ENCODE measurements at places on chromosomes 5 and 9.

DNA sequence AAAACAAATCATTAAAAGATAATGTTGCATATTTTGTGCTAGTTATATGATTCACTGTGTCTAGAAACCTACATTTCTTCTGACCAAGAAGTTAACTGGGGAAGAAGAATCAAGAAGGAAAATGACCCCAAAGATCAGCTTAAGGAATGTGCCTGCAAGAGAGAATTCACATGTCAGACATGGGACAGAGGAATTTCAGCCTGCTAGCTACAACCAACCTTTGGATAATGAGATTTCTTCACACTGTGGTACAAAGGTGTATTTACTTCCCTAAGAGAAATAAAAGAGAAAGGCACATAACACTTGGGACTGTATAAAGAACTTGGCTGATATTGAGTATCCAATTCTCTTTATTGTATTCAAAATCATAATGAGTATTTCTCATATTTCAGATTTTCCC lies 39.6 kb upstream of the ELL2 start:
- DNase-seq = no peak

DNA sequence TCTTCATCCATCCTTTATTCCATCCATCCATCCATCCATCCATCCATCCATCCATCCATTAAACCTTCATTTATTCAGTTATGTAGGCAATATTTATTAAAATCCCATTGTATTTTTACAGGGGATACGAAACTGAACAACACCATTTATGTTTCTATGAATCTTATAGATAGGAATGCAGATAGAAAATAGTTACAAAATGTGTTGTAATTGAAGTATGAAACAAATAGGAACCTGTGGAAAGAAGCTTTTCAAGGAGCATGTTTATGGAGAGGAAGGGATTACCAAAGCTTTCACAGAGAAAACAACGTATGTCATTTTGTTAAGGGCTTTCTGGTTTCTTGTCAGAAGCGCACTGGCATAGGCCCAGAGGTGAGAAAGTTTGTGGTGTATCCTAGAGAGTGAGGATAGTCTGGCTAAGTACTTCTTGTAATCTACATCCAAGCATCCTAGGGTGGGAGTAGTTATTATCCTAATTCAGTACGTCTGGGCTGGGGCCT lies 184.0 kb downstream of the CNTLN start:
- DNase-seq = no peak

- DNase-seq = no peak
Measured at GRCh38 chr5:94595281-94595840, 23.0 kb downstream of the KIAA0825 start.

GRCh38 chr5:139710319-139711066 lies 62.3 kb downstream of the CXXC5 start:
- peak; percentile 45 for DNase-seq

DNA sequence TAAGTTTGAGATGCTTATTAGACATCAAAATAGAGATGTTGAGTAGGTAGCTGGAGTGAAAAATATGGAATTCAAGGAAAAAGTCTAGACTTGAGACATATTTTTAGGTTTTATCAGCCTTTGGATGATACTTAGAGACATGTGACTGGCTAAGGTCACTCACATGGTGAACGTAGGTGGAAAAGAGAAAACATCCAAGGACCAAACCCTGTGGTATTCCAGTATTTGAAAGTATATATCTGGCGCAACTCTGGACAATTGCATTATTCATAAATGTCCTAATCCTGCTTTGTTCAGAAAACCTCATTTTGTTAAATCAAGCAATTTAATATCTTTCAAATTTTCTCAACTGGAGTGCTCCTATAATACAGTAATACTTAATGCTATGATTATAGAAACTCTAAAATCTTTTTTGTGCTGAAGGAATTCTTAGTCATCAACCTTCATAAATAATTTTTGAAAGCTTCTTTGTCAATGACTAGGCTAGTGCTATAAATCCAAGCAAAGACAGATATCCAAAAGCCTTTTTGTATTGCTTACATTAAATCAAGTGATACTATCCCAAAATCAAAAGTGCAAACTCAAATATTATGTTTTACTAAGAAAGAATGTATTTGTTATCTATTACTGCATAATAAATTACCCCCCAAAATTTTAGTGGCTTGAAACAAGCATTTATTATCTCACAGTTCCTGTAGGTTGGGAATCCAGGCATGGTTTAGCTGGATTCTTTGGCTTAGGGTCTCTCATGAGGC lies 452.0 kb downstream of the ENC1 start:
- no peak for DNase-seq

DNA sequence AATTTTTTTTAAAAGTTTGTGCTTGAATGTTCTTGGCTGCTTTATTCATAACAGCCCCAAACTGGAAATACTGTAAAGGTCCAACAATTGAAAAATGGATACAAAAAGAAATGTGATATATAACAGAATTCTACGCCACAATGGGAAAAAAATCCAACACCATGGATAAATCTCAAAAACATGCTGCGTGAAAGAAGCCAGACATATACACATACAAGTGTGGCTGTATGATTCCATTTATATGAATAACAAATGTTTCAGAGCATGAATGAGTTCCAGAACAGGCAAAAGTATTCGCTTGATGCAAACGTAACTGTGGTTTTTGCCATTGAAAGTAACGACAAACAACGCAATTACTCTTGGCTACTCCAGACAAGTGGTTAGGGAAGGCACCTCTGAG lies 7.2 kb upstream of the SFXN1 start:
- DNase-seq = peak; percentile 24

- no peak for DNase-seq
Measured at GRCh38 chr9:95598236-95598635, 81.5 kb upstream of the PTCH1 start.

DNA sequence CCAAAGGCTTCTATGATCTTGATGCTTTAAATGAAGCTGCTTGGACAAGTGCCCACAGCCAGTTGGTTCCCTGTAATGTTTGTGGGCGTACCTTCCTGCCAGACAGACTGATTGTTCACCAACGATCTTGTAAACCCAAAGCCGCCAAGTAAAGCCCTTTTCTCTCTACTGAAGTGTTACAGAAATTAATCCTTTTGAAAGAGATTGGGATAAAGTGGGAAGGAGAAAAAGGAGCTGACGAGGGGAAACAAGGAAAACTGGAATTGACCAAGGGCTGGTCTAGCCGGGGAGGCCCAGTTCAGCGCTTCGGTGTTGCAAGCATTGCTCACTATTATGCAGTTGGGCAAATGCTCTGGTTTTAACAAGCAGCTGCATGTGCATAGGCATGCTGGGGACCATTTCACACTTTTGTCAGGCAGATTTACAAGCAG lies 53.2 kb downstream of the ZNF474 start:
- DNase-seq = no peak

GRCh38 chr5:82185851-82186250 lies 92.3 kb downstream of the RPS23 start:
- DNase-seq = no peak

- no peak for DNase-seq
Measured at GRCh38 chr9:129548571-129549135, 72.2 kb downstream of the C9orf50 start.

GRCh38 chr9:35158501-35159280 lies 3.1 kb upstream of the UNC13B start:
- DNase-seq = no peak

DNA sequence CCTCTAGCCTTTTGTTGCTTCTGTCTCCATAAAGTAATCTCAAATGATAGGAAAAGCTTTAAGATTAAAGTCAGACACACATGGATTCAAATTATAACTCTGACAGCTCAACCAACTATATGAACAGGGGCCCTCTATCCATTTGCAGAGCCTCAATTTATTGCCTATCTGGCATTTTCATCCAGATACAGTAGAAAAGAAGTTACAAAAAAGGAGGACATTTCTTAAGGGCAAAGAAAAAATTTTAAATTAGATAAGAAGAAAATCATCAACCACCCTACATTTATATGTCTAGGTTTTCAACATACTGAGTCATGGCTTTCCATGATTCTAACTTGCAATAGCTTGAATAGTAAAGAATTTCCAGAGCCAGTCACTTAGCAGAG lies 567.2 kb downstream of the CAAP1 start:
- DNase-seq = no peak

DNA sequence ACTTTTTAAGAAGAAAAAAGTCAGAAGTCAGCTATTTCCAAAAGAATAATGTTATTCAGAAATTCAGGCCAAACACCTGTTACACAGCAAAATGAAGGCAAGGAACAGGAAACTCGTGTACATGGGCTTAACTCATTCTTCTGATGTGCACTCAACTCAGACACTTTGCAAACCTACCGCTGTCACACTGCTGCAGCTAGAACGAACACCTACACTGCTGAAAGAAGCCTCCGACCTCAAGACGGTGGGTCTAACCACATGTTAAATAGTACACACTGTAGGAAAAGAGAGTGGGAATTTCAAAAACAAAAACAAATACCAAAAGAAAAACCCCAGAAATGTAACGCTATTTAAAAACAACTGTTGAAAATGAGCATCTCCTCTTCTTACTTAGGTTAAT lies 384.5 kb downstream of the IRX1 start:
- DNase-seq = no peak

GRCh38 chr5:76583163-76584047 lies 39.8 kb downstream of the F2RL2 start:
- peak; percentile 20 for DNase-seq

All from skin of body (tissue), 3 donors.